ENCODE measurements at places on chromosomes 5 and 9.

DNA sequence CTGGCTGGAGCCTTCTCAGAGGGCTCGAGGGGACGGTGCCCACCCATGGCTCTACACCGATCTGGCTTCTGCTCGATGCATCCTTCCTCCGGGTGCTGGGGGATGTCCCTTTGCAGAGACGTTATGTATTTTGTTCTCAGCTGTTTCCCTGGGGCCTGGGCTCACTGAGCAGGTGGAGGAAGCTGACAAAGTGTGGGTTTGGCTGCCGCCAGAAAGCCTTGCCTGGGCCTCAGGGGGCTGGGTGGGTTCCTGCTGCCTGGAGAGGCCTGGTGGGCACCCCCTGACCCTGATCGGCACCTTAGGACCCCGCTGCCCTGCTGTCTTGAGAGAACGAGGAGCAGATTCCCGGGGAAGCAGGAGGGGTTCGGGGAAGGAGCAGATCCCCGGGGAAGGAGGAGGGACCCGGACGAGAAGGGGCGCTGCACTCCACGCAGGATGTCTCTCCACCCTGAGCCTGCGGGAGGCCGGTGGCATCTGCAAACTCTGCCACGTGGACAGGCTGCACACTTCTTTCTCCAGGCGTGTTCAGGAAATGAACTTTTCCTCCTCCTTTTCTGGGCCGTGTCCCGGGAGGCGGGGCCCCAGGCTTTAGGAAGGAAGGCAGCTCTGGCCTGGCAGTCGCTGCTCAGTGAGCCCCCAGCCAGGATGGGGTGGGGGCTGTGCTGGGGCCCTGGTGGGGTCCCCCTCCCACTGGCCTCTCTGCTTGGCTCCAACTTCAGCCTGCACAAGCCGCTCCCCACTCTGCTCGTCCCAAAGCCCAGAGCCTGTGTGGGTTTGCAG is 148.9 kb downstream of the RXRA start:
- DNase-seq: no peak

DNA sequence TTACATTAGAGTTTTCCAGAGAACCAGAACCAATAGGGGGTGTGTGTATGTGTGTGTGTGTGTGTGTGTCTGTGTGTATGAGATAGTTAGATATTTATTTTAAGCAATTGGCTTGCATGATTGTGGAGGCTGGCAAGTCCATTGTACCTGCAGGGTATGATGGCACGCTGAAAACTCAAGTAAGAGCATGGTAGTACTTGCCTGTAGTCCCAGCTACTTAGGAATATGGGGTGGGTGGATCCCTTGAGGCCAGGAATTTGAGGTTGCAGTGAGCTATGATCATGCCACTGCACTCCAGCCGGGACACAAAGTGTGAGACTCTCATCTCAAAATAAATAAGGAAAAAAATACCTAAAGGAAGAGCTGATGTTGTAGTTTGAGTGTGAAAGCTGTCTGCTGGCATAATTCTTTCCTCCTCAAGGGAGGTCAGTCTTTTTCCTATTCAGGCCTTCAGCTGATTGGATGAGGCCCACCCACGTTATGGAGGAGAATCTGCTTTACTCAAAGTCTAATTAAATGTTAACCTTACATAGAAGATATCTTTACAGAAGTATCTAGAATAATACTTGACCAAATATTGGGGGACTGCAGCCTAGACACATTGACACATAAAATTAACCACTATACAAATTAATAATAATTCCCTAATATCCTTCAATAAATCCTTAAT is 107.6 kb downstream of the FGF1 start:
- no peak for DNase-seq

- DNase-seq: no peak
Measured at GRCh38 chr5:52977264-52977897, 11.8 kb upstream of the ITGA2 start.

DNA sequence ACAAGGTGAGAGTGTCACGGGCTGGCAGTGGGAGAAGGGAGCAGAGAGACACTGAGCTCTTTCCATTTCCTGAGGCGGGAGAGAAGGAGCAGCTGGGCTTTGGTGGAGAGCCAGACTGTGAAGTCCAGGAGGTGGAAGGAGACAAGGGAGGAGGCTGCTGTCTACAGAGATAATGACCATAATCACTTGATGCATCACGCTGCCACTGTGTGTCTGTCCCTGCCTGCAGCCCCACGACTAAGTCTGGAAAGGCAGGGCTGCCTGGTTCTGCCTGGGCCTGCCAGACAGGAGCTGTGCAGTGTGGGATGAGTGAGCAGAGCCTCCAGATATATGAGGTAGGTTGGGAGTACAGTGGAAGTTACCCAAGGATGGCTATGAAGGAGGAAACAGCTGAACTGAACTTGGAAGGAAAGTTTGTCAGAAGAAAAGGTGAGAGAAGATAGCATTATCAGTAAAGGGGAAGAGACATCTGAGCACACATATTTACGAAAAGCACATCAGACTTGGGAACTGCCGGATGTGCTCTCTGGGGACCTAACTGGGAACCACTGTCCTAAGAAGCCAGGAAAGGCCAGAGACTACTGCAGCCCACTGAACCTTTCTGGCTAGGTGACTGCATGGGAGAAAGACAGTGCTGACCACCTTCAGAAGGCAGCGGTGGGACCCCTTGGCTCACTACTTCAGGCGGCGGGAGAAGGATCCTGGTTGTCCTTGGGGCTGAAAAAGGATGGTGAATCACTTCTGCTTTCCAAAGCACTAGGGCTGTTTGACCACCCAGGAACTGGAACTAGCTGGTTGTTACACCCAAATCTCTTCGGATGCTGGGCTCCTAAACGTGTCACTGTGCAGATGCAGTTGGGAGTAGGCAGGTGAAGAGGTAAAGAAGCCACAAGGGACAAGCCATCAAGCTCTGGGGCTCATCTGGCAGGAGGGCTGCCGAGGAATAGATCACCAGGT is 12.8 kb upstream of the DDX41 start:
- no peak for DNase-seq

- no peak for DNase-seq
Measured at GRCh38 chr9:99368341-99369326, 146.6 kb downstream of the SEC61B start.

GRCh38 chr5:89596821-89597220 is 713.8 kb upstream of the MEF2C start:
- DNase-seq: no peak

DNA sequence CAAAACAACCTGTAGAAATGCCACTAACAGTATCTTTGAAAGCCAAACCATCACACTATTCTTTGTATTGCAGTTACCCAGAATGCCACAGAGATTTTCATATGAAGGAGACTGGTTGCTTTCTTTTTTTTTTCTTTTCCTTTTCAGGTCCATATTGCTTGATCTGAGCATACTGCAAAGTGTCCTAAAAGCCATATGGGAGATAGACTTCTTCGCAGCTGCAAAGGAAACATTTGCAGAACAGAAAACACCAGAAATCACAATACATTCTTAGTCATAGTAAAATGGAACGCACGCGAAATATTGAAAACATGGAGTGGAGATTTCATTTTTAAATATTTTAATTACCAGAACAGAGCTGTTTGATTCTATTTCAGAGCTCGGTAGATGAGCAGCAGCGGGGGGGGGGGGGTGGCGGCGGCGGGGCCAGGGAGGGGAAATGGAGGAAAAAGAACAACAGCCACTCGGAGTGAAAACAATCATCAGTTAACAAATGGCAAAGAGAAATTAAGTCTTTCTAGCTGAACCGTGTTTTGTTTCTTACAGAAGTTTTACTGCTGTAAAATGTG is 284.1 kb downstream of the NFIB start:
- DNase-seq: no peak

DNA sequence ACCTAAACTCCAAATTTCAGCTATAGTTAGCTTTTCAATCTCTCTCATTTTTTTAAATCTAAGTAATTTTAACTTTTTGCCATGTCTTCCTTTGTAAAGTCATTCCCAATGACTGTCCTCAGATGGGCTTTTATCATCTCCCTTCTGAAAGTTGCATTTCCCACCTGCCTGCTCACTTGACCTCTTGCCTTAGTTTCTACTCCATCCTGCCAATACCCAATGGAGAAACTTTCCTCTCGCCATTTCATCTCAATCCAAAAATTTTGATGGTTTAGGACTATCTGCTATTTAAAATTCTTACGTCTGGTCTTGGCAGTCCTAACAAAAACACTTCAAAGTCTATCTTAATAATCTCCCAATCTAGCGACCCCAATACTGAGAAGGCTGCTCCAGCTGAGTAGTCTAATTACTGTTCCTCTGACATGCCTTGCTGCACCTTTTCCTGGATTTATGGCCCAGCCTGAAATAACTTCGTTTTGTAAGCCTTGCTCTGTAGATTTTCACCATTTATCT is 231.3 kb downstream of the PRR16 start:
- DNase-seq: no peak

GRCh38 chr9:34492051-34492450 is 30.7 kb downstream of the ENHO start:
- no peak for DNase-seq

DNA sequence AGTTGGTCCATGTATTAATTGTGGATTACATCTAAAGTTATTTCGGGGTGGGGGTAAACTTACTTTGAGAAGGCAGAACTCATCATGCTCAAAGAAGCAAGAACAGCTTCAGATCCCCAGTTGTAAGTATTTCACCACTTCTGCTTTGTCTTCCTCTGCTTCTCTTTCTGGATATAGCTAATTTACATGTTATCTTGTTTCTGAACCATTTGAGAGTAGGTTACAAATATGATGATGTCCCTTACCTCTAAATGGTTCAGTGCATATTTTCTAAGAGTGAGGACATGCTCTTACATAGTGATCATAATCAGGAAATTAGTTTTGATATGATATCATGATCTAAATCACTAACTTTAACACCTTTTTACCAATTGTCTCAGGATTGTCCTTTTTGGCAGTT is 11.9 kb downstream of the TRIO start:
- no peak for DNase-seq

DNA sequence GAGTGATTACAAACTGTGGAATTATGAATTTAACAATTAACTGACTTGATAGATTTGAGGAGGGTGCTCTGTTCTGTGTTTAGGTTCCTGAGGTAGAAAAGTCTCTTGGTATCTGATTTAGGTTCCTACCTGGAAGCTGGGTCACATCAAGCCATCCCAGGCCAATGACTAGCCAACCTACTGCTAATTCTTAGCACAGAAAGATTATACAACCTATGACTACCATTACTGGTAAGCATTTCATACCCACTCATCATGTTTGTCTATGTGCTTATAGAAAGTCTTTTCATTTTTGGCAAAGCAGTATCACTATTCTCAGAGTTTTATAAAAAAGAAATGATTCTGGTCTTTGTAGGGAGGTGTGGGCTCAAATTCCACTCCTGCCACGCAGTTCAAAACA is 49.7 kb downstream of the GNAQ start:
- no peak for DNase-seq

DNA sequence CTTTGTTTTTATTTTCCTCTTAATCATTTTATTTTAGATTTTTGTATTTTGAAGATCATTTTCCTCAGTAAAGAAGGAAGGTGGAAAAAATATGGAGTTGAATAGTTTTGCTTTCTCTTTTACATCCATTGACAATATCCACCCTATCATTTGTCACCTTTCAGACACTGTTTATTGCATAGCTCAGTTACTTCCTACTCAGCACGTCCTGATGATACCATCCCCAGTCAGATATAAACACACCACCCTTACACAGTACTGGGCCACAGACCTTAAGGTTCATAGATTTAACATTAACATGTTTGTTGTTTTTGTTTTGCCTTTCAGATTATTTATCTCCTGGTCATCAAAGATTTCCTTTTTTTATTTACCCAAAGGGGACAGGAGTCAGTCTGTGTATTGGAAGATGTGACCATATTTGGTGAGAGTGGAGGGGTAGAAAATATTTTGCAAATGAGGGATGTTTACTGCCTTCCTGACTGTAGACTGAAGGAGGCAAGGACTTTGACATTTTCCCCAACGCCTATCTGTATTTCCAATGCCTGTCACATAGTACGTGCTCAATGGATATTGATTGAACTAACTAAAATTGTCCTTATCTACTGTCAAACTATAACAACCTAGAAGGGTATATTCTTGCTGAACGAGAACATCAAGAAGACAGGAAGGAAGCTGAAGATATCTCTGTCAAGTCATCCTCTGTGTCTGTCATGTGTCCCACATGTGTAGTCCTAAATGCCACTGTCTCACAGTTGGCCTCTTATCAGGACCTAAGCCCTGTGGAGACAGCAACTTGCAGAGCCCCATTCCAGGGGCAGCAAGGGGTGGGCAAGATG is 15.6 kb downstream of the STX17 start:
- no peak for DNase-seq

- DNase-seq: no peak
Measured at GRCh38 chr9:76572151-76572550, 113.2 kb downstream of the GCNT1 start.

DNA sequence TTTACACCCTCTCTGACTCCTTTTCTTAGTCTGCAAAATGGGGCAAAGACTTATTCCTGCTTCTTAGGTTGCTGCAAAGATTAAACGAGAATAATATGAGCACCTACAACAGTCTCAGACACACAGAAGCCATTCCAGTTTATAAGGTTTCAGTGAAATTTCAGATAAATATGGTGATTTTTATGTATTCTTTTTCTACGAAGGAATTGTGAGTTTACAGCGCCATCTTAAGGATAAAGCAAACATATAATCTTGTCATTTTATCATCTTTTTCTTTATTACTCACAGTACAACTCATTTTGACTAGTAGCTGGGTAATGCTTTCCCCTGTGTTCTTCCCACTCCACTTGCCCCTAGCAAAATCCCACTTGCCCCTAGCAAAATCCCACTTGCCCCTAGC is 29.2 kb upstream of the SMC5 start:
- no peak for DNase-seq

DNA sequence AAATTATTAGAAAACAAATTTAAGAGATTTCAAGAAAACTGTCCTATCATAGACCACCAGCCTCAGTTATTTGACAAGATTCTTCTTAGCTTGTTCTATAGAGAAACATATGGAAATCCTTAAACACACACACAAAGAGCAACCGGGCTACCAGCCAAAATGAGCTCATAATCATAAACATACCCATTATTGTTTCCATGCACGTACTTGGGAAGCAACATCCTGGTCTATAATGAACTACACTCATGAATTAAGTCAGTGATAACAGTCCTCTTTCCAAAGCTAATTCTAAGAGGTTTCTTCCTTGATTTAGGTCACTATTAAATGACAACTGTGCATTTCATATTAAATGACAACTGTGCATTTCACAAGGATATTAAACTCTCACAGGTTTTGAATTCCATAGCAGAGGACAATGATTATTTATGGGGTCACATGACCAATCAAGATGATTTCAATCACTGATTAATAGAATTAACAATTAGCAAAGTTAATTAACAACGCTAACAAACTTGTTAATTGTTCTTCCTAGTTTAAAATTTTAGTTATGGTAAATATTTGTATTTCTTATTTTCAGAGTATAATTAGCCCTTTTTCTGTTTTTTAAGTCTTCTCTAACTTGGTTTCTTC is 77.0 kb downstream of the OXCT1 start:
- no peak for DNase-seq

- no peak for DNase-seq
Measured at GRCh38 chr9:5085993-5086392, 99.4 kb downstream of the INSL6 start.

- no peak for DNase-seq
Measured at GRCh38 chr5:5979377-5979760, 399.0 kb downstream of the MED10 start.

GRCh38 chr5:90017239-90017638 is 392.3 kb downstream of the CETN3 start:
- no peak for DNase-seq

Data from effector memory CD8-positive, alpha-beta T cell (primary cell).